ENCODE measurements at places on chromosomes 1 and 21.
A peak's percentile ranks its signal among the peaks of the same experiment; 100 is the strongest.

GRCh38 chr1:28301368-28302174 lies 27.3 kb upstream of the MED18 start:
- no peak for DNase-seq

- DNase-seq = no peak
Measured at GRCh38 chr1:56045477-56045876, 533.9 kb downstream of the PLPP3 start.

DNA sequence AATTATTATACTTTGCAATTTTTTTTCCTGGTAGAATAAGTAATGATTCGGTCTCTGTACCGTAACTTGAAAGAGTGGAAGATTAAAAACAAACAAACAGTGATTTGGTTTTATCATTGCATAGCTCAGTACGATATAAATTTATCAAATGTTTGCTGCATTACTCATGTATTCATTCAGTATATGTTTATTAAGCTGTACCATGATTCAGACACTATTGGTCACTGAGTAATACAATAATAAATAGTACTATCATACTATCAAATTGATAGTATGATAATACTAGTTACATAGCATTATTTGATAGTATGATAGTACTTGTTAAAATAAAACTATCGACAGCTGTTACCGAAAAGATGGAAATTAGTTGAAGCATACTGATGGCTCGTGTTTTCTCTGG lies 12.1 kb downstream of the CENPF start:
- DNase-seq = no peak

- no peak for DNase-seq
Measured at GRCh38 chr1:32984455-32985171, 20.0 kb upstream of the RNF19B start.

DNA sequence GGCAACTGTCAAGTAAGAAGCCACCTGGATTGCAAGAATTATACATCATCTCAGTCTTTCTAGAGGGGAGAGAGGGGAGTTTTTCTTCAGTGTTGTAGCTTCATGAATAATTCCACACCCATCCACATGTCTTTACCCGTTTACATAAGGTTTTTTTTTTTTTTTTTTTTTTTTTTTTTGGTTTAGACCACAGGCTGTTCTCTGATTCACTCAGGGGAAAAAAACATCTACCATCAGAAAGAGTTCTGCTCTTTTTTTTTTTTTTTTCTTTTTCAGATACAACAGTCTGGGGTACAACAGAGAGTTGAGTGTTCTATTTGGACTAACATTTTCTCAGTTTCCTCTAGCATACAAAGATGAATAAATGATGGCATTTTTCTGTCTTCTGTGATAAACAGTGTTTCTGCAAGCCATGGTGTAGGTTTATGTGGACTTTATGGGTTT lies 4.9 kb upstream of the KIF14 start:
- DNase-seq = no peak

- peak; percentile 67 for DNase-seq
Measured at GRCh38 chr1:162040657-162041056, 17.0 kb upstream of the OLFML2B start.

- no peak for DNase-seq
Measured at GRCh38 chr1:221687836-221688487, 53.9 kb downstream of the DUSP10 start.

- DNase-seq = peak; percentile 56
Measured at GRCh38 chr1:47411436-47411835, 4.6 kb upstream of the FOXE3 start.

- DNase-seq = no peak
Measured at GRCh38 chr1:229768232-229768631, 142.2 kb downstream of the URB2 start.

DNA sequence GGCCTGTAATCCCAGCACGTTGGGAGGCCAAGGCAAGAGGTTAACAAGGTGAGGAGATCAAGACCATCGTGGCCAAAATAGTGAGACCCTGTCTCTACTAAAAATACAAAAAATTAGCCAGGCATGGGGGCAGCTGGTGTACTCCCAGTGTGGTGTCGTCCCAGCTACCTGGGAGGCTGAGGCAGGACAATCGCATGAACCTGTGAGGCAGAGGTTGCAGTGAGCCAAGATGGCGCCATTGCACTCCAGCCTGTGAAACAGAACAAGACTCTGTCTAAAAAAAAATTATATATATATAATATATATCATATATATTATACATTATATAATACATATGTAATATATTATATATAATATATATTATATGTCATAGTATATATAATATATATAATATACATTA lies 249.2 kb upstream of the TPTE start:
- DNase-seq = no peak

DNA sequence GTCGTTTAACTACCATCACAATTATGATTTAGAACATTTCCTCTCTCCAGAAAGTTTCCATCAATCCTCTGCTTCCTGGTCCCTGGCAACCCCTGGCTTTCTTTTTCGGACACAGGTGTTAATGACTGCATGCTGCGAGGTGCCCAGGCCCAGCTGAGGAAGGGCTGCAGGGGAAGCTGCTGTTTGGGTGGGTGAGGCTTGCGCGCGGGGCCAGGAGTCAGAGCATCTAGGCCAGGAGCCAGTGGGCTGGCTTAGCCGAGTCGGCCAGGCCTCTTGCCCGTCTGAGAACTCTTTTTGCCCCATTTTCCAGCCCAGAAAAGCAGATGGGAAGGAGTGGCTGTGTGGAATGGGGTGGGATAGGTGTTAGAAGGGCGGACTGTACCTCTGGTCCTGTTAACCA lies 51.5 kb downstream of the NAV1 start:
- DNase-seq = no peak

DNA sequence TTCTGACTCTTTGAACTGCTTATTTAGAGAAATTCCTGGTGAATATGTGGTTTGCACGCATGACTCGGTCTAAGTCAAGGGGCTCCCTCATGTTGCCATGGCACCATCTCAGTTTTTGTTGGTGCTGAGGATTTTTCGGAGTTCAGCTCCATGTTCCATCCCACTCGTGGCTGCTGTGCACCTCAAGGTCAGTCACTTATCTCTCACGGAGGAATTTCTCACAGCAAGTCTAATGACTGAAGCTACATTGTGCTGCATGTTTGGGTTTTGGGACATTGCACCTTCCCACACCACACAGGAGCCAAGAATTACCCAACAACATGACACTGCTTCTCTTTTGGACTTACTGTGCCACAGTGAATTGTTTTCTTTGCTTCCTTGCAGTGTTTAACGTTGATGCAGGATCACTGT lies 269.9 kb downstream of the NCAM2 start:
- no peak for DNase-seq

DNA sequence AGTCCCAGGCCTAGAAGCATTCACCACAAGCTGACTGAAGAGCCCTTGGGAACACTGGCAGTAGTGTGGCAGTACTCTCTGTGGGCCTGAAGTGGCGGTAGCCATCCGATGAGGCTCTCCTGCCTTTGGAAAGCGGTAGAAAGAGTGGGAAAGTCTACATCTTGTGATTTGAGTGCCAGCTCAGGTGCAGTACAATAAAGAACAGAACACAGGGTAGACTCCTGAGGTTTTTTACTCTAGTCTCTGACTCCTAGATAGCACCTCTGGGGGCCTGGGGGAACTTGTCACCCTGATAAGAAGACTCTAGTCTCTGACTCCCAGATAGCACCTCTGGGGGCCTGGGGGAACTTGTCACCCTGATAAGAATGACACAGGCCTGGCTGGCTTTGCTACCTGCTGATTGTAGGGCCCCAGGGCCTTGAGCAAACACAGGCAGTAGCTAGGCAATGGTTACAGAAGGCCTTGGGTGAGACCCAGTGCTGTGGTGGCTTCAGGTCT lies 18.0 kb upstream of the IL20 start:
- DNase-seq = no peak

- DNase-seq = peak; percentile 53
Measured at GRCh38 chr21:38170283-38170682, 86.5 kb upstream of the KCNJ15 start.

- DNase-seq = no peak
Measured at GRCh38 chr1:185603158-185603557, 131.0 kb upstream of the HMCN1 start.

DNA sequence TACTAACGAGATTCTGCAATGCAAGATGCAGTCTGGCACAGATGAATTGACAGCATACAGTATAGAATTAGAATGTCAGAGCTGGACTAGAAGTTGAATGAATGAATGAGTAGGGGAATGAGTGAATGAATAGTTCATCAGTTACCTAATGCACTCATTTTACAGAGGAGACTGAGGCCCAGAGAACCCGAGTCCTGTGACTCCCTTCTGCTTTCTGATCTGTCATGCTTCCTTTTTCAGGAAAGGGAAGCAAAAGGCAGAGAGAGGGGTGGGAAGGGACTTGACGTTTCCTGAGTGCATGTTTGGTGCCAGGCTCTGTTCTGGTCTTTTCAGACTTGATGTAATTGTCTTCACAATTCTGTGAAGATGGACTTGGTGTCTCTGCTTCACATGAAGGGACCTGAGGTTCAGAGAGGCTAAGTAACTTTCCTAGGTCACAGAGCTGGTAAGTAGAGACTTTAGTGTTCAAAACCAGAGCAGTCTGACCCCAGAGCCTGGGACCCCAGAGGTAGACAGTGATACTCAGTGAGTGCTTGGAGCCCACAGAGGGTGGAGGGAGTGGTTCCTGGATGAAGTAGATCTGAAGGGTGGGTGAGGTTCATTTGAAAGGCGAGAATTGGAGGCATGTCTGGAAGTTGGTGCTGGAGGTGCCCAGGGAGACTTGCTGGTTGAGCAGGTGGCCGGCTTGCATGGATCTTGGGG lies 8.0 kb upstream of the MEX3A start:
- DNase-seq = peak; percentile 38

DNA sequence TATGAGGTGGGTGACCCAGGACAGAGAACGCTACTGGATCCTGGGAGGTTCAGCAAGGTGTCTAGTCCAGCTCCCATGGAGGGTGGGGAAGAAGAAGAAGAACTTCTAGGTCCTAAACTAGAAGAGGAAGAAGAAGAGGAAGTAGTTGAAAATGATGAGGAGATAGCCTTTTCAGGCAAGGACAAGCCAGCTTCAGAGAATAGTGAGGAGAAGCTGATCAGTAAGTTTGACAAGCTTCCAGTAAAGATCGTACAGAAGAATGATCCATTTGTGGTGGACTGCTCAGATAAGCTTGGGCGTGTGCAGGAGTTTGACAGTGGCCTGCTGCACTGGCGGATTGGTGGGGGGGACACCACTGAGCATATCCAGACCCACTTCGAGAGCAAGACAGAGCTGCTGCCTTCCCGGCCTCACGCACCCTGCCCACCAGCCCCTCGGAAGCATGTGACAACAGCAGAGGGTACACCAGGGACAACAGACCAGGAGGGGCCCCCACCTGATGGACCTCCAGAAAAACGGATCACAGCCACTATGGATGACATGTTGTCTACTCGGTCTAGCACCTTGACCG lies 8.6 kb upstream of the PIGV start:
- DNase-seq = peak; percentile 32

DNA sequence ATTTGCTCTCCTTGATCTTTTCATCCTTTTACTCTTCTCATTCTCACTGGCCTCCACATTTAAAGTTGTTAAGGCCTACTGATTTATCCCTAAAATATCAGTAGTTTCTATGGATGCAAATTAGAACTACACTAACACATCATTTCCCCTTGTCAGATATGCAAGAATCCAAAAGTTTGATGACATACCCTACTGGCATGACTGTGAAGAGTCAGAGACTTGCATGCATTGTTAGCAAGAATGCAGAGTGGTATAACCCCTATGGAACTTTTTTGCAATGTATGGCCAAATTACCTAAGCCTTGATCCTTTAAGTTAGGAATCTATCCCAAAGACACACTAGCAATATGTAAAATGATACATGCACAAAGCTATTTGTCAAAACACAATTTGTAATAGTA lies 23.6 kb upstream of the HIVEP3 start:
- no peak for DNase-seq

DNA sequence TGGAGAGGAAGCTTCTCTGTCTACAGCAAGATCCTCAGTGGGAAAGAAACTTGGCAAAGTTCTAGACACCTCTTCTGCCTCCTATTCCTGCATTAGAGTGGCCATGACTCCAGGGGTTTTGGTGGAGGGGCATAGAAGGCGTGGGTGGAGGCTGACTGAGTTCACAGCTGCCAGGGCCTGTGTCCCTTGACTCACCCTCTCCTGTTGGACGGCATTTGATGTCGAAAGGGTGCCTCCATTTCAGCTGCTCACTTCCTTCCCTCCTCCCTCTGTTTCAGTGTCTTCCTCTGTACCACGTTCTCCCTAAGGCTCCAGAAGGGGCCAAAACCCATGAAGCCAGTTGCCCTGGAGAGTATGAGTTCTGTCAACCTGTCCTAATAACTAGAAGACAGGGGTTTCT lies 632 bp downstream of the TMEM79 start:
- no peak for DNase-seq

- DNase-seq = no peak
Measured at GRCh38 chr1:191709215-191709614, 449.0 kb upstream of the RGS18 start.

DNA sequence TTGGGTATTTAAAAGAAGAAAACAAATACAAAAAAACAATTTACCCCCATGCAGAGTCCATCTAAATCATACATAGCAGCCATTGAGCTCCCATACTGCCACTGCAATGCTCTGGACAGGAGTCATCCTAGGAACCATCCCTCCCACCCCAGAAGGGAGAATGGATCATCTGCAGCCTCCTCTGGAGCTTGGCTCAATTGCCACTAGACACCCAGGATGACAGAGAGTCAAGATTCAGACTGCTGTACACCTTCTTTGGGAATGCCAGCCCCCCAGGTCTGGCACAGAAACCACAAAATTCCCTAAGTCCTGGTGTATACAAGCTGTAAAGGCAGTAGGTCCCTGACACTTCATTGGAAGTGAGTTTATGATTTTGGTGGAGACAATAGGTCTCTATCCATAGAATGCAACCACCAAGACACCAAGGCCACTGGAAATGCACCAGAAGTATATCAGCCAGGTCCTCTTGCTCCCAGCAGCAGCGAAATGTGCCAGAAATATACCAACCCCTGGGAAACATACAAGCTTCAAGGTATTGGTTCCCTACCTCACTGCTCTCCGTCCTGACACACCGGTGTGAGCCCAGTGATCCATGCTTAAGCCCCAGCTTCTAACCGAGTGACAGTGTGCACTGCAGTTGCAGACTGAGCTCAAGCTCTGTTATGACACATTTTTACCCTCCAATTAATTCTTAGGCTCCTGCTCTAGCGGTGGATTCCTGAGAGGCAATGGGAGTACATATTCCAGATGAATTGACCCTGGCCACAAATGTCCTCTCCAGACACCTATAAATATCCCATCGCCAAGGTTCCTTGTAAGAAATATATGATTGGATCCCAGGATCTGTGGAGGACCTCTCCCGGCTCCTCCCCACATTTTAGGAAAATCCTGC lies 4.4 kb downstream of the TAL1 start:
- no peak for DNase-seq

GRCh38 chr1:107357376-107357775 lies 216.5 kb downstream of the NTNG1 start:
- DNase-seq = no peak

All from Kasumi-1 (cell line).